ENCODE measurements at places on chromosomes 6 and 20. TPM values are rescaled to one million over a fixed set of nuclear protein-coding genes. Genes with fewer than 3 reads are reported as not detected.

DNA sequence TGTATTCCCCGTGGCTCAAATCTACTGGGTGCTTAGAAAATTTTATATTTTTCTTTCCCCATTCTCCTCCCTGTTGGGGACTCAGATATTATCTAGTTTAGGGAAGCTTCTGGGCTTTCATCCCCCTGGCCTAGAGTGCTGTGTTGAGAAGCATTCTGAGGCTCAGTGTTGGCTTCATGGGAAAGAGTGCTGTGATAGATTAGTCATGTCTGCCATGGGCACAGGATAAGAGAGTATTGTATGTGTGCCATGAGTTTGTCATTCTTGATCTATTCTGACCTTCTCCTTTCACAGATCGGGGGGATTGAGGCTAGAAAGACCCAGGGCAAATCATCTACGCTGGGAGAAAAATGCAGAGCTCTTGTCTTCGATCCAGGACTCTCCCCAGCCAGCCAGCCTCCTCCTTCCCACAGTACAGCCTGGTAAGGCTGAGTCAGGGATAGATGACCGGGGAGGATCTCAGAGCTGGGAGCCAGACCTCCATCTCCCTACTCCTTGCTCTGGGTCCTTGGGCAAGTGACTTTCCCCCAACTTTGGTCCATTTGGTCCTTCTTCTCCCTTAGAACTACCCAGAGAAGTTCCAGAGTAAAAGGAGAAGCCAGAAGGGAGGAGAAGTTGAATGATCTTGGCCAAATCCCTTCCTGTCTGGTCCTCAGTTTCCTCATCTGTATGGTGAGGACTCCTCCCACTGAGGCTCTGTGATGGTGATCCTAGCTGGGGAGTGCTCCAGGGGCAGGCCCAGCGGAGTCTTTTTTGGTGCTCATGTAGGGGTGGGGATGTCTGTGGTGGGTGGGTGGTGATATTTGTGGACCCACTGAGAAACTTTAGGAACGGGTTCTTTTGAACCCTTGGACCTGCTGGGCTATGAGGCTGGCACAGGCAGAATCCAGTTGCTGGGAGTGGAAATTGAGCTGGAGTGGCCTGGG, 5.0 kb downstream of the SRC start:
- DNase-seq: no peak

The DEF6 gene
- 7.8 TPM for polyA plus RNA-seq

The ZFP64 gene
- polyA plus RNA-seq: 10.1 TPM

- DNase-seq: no peak
These were observed 17.8 kb downstream of the B4GALT5 start for GRCh38 chr20:49695830-49696229.

The SLC26A8 gene
- polyA plus RNA-seq: 0.09 TPM

- DNase-seq: no peak
These were observed 27.9 kb upstream of the CD93 start for GRCh38 chr20:23114018-23114417.

- DNase-seq: no peak
These were observed 362.0 kb upstream of the CITED2 start for GRCh38 chr6:139736325-139736906.

The PAX1 gene
- not detected for polyA plus RNA-seq

DNA sequence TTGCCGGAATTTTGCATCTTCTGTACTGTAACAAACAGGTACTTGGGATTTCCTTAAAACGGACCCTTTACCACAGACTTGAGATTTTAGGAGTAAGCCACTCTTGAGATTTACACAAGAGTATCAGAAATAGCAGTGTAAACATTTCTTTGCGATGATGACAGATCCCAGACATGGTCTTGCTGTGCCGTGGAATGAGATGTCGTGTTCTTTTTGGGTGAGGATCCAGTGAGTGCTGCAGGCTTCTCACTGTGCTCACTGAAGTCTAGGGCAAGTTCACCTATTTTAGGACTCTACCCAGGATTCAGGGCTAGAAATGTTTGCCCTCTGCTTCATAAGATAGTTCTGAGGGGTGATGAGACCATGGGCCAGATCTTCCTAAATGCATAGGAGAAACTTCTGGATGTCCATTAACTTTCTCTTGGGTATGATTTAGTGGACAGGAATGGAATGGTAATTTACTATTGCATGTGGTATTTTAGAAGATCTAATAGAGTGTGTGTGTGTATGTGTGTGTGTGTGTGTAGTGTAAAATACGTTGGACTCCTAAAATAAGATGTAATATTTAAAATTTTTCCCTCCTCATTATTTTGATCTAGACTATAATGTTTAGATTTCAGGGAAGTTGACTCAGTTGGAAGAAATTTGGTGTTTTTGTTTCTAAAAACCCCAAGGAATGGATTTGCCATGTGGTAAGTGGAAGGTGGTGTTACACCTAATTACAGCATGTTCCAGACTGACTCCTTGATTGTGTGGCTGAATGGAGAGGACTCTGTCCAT, 8.5 kb downstream of the LRRC1 start:
- DNase-seq: no peak

The GRM1 gene
- 0.01 TPM for polyA plus RNA-seq

GRCh38 chr6:89132057-89132456, 13.8 kb upstream of the PM20D2 start:
- no peak for DNase-seq

- DNase-seq: no peak
These were observed 558.2 kb upstream of the CITED2 start for GRCh38 chr6:139932671-139933070.

DNA sequence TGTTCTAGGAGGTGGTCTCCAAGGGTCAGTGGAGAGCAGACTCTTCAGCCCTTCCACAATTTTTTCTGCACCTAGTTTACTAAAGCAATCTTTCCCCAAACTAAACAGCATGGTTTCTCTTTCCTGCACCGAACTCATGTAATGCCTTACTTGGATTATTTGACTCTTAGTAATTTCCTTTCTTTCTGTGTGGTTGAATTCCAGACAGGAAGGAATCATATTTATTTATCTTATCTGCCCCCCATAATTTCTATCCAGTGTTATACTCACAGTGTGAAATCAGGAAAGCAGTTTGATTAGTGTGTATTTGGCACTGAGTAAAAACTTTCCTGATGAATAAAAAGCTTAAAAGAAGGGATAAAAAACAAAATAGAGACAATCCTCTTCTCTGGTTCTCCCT, 140.3 kb upstream of the STMND1 start:
- no peak for DNase-seq

GRCh38 chr6:17870300-17871188, 116.9 kb downstream of the KIF13A start:
- DNase-seq: no peak

GRCh38 chr20:1333462-1334369, 4.8 kb upstream of the SDCBP2 start:
- DNase-seq: no peak

The LY6G6F gene
- not detected for polyA plus RNA-seq

- DNase-seq: no peak
These were observed 44.1 kb upstream of the MOXD1 start for GRCh38 chr6:132445201-132445951.

DNA sequence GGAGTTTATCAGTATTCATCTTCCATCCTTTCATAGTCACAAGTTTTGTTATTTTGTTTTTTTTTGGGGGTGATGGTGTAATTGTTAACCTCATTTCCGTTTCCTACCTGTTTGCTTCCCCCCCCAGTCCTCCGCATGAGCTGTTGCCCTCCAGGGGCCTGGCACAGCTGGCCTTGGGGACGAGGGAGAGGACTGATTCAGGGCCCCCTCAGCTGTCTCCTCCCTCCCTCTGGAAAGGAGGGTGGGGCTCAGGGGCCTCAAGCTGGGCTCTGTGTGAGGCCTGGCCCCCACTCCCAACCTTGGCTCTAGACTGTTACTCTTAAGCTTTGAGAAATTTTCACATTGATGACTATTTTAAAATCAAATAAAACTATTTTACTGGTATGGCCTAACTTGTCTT, 4.0 kb downstream of the LRRC73 start:
- no peak for DNase-seq

DNA sequence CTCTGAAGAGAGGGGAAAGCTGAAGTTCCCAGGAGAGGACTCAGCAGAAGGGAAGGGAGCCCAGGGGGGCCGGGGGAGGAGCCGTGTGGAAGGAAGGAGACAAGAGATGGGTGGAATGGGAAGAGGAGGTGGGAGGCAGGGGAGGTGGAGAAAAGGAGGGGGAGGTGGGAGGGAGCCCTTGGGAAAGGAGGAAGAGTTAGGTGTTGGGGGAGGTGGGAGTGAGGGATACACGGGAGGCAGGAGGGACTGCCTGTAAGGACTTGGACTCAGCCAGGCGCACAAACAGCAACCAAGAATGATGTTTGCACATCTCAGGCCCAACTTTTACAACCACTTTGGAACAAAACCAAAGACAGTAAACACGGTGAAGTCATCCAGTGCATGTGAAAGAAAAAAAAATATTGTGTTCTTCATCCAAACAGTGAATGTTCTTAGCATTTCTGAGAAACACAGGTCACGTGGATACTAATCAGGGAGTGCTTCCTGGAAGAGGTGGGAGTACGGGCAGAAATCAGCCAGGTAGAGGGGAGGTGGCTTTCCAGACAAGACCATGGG, 17.4 kb upstream of the LSM14B start:
- peak; percentile 46 for DNase-seq

GRCh38 chr20:25052255-25053194, 5.4 kb downstream of the ACSS1 start:
- no peak for DNase-seq

DNA sequence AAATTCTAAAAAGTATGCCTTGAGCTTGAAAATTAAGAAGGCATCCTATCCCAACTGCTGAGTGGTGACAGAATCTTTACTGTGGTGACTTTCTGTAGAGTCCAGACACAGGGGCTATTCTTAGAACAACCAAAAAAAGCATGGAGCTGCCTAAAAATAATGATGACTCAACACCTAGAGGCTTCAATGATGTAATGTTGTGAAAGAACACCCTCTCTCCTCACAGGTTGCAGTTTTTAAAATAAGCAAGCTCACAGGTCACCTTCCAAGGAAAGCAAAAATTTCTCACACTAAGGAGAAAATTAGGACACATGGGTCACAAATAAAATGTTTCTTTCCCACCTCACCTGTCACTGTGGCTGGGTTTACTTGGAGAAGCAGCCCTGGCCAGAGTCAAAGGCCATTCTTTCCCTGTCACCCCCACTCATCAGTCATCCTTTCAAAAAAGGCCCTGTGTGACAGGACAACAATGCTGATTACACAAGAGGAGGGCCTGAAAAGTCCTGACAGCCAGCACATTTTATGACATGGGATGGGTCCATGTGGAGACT, 53.5 kb downstream of the RCAN2 start:
- no peak for DNase-seq

GRCh38 chr6:24876499-24877465, 59.0 kb downstream of the RIPOR2 start:
- no peak for DNase-seq

DNA sequence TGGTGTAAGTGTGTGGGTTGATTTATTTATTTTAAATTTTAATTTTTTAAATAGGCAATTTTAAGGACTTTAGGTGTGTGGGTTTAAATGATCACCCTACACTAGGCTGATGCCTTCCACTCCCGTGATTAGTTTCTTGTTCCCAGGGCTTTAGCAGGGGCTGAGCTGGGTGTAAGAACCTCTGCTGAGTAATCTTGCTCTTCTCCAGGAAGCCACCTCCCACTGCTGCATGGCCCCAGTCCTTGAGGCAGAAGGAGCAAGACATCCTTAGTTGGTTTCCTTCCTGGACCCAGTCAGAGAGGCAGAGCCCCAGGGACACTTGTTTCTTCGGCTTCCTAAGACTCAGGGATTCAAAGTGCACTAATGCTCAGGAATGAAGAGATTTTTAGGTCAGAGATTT, 19.8 kb upstream of the CDC5L start:
- DNase-seq: no peak

The SLC17A3 gene
- not detected for polyA plus RNA-seq

The DCDC2 gene
- 0.23 TPM for polyA plus RNA-seq

The CRISP2 gene
- not detected for polyA plus RNA-seq

The EDN1 gene
- 8.8 TPM for polyA plus RNA-seq

- no peak for DNase-seq
These were observed 4.0 kb upstream of the CST1 start for GRCh38 chr20:23754731-23755130.

- no peak for DNase-seq
These were observed 18.1 kb downstream of the SLX4IP start for GRCh38 chr20:10453241-10453640.

The ZC2HC1B gene
- polyA plus RNA-seq: not detected

The RSPO4 gene
- 0.08 TPM for polyA plus RNA-seq

The TCF15 gene
- polyA plus RNA-seq: 0.65 TPM

The PROKR2 gene
- not detected for polyA plus RNA-seq

The FOXA2 gene
- polyA plus RNA-seq: not detected

DNA sequence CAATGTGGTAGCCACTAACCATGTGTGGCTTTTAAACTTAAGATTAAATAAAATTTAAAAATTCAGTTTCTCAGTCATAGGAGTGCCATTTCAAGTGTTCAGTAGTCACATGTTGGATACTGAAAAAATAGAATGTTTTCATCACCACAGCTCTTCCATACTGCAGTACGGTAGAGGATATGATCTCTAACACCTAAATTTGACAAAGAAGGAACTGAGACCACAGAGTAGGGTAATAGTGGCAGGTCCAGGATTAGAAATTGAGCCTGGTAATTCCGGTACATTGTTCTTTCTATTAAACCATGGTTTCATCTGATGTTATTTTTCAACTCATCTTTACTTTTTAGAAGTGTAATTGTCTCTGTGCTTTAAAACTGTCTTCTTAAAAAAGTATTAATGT, 104.0 kb downstream of the CD2AP start:
- DNase-seq: no peak

- no peak for DNase-seq
These were observed 336.4 kb upstream of the HSF2 start for GRCh38 chr6:122063076-122063475.

The AVP gene
- polyA plus RNA-seq: not detected

DNA sequence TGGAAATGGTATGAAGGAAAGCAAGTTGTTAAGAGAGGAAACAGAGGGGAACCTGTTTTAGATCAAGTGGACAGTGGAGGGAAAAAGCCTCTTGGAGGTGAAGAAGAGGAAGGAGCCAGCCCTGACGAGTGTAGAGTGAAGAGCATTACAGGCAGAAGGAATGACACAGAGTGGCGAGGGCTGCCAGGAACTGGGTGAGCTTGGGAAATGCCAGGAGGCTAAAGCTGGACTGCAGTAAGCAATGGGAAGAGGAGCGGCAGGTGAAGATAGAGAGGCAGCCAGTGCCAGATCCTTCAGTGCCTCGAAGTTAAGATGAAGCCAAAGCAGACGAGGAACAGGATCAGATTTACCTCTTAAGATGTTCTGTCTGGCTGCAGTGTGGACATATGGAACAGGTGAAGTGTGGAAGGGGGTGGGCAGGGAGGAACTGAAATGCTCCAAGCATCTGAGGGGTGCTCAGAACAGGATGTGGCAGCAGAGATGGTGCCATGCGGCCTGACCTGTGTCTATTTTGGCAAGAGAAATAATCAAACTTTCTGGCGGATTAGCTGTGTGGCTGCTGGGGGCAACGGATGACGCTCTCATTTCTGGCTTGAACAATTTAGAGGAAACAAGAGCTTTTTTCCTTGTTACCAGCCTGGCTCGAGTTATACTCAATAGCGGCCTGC, 748.4 kb downstream of the PTPRT start:
- no peak for DNase-seq

The ABHD16B gene
- polyA plus RNA-seq: 0.68 TPM

GRCh38 chr6:104183816-104184435, 675.8 kb downstream of the HACE1 start:
- DNase-seq: no peak

- no peak for DNase-seq
These were observed 719 bp downstream of the SMPD2 start for GRCh38 chr6:109441069-109441816.

- DNase-seq: no peak
These were observed 910.4 kb upstream of the CITED2 start for GRCh38 chr6:140284871-140285270.

GRCh38 chr20:56157530-56158203, 90.9 kb upstream of the MC3R start:
- no peak for DNase-seq

The NFATC2 gene
- 2.1 TPM for polyA plus RNA-seq

Measured in urinary bladder (tissue), 4 donors.